ENCODE measurements at places on chromosomes 11 and 22.

GRCh38 chr11:87007963-87008362 lies 29.8 kb upstream of the TMEM135 start:
- no peak for DNase-seq

GRCh38 chr11:57073128-57073527 lies 84.4 kb downstream of the OR5AK2 start:
- no peak for DNase-seq

- DNase-seq = no peak
Measured at GRCh38 chr22:50599816-50600455, 657 bp upstream of the MAPK8IP2 start.

DNA sequence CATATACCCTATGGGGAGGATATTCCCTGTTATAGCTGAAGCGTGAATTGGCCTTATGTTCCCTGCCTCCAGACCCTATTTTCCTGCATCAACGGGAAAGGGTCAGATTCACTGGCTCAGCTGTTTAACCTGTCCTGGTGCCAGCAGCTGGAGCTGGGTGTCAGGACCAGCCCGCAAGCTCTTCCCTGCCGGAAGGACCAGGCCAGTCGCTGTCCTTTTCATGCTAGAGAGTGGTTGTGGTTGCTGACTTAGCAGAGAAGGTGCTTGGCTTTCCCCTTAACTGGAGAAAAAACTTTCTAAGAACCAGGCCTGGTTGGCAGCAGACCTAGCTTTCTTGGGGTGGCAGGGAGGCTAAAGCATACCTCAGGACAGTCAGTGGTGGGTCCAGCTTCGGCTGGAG lies 5.2 kb upstream of the SREBF2 start:
- peak; percentile 8 for DNase-seq

DNA sequence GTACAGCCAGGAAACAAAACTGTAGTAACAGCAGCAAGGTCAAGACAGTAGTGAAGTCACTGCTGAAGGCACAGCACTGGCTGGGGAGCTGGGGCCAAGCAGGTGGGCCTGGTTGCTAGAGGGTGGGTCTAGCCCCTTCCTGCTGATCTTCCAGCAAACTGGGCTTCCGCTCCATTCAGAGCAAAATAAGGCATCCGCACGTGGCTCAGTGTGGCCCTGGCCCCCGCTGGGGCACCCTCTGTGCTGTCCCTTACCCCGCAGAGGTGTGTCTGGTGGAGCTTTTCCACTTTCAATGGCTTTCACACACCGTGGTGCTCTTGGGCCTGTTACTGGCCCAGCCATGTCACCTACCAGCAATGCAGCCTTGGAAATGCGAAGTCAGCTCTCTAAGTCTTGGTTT lies 162.4 kb upstream of the B3GAT1 start:
- DNase-seq = no peak

DNA sequence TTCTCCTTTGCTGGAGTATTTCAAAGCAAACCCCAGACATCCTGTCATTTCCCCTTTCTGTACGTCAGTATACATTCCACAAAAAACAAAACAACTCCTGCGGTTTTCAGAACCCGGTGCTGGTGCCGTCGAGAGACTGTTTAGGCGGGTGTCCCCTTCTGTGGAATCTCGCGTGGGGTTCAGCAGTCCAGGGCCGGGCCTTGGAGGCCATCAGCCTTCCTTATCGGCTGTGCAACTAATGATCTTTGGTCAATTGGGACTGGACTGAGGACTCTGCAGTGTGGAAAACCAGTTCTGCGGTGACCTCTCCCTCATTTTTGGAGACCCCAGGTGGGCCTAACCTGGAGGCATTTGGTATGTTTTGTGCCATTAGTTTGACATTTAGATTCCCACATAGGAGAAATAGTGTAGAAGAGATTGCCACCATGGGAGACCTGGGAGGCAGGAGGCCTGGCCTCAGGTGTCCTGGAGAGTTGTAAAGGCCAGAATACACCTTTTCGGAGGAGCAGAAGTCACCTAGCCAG lies 84.4 kb downstream of the TBC1D22A start:
- no peak for DNase-seq

DNA sequence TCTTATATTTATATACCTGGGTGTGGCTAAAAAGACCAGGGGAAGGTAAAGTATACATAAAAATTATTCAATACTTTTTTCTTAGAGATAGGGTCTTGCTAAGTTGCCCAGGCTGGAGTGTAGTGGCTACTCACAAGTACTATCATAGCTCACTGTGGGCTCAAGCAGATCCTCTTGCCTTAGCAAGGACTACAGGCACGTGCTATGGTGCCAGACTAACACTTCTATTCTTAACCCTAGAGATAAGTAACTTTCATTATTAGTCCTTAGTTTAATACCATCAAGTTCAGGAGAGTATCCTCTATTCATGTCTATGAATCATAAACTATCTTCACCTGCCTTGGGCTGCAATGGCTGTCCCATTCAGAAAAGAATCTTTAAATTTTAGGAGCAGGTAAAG lies 11.9 kb downstream of the FCHSD2 start:
- no peak for DNase-seq

DNA sequence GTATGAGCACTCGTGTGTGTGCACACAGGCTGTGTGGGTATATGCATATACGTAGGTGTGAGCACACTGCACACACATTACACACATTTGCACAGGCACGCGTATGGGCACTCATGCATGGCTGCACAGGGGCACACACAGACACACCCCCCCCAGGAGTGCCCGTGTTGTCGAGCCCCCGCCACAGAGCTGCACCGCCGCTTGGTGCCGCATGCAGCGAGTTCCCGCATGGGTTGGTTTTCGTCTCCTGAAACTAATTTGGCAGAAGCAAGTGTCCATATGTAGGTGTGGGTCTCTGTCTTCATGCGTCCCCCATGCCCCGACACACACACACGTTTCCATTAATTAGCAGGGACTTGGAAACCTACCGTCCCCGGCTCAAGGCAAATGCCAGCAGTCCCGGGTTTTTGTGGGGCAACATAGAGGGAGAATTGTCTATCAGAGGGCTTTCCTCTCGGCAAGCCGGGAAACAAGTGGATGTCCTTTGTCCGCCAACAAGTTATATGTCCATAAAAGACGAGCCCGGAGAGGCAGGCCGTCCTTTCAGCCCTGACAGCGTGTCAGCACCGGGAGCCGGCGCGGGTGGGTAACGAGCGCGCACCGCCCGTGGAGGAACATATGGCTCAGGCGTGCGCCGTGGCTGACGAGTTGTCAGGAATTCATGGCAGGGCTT lies 1291.7 kb downstream of the BRD1 start:
- DNase-seq = no peak

DNA sequence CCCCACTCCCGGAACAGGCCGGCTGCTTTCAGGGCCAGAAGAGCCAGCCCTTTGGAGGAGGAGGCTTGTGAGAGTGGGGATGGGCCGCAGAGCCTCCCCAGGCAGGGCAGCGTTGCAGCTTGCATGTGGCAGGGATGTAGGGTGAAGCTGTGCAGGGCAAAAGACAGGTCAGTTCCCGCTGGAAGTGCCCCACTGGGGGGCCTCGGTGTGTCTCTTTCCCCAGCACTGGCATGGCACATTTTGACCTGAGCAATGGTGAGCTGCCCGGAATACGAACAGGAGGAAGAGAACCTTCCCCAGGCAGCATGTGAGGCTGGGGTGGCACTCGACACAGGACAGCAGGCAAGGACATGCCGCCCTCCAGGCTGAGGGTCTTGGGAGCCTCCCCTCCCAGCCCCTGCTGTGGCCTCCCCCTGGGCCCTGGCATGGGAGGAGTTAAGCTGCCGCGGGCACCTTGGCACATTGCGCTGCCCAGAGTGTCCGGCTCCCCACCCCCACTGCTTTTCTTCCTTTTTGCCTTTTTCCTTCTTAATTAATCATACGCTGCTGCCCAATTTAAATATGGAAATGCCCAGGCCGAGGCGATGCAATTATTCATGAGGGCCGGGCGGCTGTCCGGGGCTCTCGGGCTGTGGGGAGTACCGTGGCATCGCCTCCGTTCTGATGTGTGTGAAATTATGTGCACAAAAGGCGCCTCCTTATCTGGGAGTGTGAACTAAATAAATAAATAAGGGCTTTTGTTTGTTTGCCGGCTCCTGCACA lies 76.0 kb upstream of the WNT7B start:
- no peak for DNase-seq

DNA sequence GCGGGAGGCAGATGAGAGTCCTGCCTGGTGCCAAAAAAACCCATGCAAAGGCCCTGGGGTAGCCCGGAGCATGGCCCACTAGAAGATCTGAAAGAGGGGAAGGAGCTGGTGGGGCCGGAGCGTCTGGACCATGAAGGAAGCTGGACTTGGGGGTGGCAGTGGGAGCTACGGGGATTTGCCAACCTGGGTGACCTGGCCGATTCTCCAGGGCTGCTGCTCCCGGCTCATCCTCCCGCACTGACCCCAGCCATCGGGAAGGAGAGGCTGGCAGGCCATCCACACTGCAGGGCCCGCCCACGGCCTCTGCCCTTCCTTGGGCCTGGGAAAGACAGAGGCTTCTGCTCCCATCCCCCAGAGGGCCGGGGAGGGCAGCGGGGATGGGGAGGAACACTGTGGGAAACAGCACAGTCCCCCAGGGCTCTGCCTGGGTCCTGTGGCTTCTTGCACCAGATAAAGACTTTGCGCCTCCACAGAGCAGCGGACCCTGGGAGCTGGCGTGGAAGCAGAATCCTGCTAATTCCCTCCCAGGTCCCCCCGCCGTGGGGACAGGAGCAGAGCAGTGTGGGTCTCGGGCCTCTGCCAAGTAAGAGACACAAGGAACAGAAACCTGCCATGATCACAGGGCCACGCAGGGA lies 87.1 kb upstream of the LINC01488 start:
- DNase-seq = no peak
